ENCODE measurements at places on chromosomes 4 and X.

GRCh38 chr4:132614682-132615081 lies 534.4 kb upstream of the PCDH10 start:
- no peak for DNase-seq

GRCh38 chrX:133045986-133046385 lies 50.9 kb downstream of the USP26 start:
- DNase-seq = no peak

GRCh38 chr4:85127653-85128052 lies 161.2 kb upstream of the WDFY3 start:
- DNase-seq = no peak

GRCh38 chr4:131002132-131002531 lies 1906.2 kb downstream of the C4orf33 start:
- no peak for DNase-seq

GRCh38 chr4:22233230-22233629 lies 282.6 kb downstream of the ADGRA3 start:
- no peak for DNase-seq

GRCh38 chr4:173794662-173795061 lies 264.6 kb upstream of the HAND2 start:
- no peak for DNase-seq

- no peak for DNase-seq
Measured at GRCh38 chr4:150332086-150332485, 249.9 kb upstream of the MAB21L2 start.

DNA sequence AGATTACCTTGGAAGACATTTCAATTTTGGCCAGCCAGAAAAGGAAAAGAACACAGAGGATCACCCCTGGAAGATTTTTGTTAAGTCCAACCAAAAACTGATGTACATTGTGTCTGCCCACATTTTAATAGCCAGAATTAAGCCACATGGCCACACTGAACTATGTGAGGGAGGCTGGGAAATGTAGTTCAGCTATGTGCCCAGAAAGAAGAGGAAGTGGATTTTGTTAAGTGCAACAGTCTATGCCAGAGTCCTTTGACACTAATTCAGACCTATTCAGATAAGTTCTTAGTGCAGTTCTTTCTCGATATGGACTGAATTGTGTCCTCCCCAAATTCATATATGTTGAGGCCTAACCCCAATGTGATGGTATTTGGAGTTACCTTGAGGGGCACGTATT lies 18.4 kb downstream of the PRPS1 start:
- DNase-seq = no peak

DNA sequence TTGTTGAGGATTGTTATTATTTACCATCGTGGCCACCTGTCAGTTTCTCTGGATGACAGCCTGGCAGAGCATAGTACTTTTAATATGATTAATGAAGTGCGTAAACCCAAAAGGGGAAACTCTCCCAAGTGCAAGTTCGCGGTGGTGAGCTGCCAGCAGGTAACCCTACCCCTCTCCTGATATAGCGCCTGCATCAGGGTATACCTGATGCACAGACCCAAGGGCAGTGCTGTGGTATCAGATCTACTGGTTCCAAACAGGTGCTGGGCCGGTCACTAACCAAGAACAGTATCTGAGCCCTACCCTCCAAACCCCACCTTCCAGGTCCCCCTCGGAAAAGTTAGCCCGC lies 1.6 kb downstream of the RNF150 start:
- DNase-seq = no peak
